ENCODE measurements at places on chromosomes 13 and 19.
A peak's percentile ranks its signal among the peaks of the same experiment; 100 is the strongest.

- DNase-seq, result peak; percentile 36
These were observed 426 bp downstream of the MYO9B start for GRCh38 chr19:17075864-17076542.

- DNase-seq, result no peak
These were observed 152.1 kb downstream of the POSTN start for GRCh38 chr13:37446503-37446902.

DNA sequence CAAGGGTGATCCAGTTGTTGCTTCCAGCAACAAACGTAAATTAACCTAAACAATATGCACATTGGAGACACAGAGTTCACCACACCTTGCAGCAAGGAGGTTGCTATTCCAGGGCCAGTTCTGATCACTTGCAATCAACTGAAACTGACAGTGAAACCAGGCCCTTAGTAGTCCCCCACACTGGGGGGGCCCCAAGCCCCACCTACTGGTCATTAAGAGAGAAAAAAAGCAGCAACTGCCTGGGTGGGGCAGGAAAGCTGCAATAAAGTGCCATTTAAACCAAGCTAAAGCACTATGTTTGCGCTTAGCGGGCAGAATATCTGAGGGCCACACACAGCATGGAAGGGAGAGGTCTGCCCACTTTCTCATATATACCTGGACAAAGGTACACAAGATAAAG, 51.5 kb downstream of the ATP7B start:
- DNase-seq, result no peak

DNA sequence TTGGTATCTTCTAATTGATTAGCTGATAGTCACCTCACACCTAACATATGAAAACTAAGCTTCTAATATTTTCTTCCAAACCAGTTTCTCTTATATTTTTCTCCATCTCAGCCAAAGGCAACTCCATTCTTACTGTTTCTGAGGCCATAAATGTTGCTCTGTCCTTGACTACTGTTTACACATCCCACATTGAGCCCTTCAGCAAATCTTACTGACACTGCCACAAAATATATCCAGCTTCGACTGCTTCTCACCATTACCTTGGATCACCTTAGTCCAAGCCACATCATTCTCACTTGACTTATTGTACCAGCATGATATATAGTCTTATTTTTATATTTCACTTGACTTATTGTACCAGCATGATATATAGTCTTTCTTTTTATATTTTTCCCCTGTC, 121.6 kb downstream of the MAB21L1 start:
- no peak for DNase-seq

DNA sequence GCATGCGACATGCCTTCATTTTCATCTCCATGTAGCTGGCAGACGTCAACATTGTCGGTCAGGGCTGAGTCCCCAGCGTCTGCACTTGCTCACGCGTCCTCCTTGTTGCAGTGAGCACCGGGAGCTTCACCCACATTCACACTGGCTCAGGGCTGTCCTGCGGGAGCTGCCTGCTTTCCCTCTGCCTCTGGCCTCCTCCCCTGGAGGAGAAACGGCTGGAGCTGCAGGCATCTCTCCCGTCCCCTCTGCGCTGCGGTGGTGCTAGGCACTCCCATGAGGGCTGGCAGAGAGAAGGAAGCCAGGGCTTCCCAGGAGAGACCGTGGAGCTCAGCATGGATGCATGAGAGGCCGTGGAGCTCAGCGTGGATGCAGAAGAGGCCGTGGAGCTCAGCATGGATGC, 18.4 kb upstream of the TMEM255B start:
- DNase-seq, result no peak

DNA sequence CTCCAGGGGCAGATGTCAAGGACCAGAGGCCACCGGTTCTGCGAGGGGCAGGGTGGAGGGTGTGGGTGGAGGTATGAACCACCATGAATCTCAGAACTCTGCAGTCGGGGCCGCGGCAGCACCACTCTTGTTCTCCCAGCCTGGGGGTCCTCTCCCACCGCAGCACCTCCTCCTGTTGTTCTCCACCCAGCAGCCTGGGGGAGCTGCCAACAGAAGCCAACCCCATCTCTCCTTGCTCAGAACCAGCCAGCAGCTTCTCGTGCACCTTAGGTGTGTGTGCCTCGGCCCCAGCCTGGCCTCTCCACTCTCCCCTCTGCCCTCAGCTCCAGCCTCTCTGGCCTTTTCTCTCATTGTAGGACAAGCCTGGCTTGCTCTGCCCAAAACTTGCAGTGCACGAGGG, 31.9 kb upstream of the CCNE1 start:
- no peak for DNase-seq
